Stimulated activated naive CD4-positive, alpha-beta T cell (primary cell): ENCODE measurements at places on chromosomes 5 and 9.

DNA sequence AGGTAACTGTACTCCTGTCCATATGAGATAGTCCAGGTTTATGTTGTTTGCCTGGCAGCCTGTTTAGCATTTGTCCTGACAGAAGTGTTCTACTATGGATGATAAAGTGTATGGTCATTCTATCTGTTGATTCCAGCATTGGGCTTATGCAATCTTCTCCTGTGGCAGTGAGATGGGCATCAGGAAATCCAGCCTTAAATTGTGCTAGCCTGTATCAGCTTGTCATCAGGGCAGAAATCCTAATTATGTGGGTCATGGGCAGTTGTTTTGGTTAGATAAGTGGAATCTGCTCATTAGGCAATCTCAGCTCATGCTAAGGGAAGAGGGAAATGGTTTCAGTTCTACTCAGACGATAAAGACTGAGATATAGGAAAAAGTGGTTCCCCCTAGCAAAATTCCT, 247.4 kb upstream of the CHD1 start:
- no peak for DNase-seq

DNA sequence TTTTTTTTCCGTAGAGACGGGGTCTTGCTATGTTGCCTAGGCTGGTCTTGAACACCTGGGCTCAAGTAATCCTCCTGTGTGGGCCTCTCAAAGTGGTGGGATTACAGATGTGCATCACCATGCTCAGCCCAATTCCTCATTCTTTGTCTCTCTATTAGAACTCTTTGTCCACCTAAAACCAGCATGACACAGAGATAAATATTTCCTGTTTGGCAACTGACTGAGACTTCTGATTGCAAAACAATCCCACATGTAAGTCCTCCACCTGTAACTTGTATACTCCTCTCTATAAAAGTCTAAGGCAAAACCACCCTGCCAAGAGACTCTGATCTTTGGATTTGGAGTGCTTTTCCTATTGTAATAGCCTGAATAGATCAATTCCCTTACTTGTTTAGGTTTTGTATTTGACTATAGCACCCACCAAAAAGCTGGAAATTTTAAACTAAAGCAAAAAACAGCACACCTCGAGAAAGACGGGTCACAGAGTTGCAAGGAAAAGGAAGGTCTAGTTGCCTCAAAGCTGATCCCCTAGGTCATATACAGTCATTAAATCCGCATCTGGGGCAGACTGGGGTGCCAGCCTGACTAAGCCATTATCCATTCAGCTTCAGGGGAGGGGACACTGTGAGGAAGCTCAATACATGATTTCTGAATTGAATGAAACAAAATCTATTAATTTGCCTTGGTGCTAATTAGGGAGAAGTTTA, 13.5 kb upstream of the KIF27 start:
- no peak for DNase-seq

DNA sequence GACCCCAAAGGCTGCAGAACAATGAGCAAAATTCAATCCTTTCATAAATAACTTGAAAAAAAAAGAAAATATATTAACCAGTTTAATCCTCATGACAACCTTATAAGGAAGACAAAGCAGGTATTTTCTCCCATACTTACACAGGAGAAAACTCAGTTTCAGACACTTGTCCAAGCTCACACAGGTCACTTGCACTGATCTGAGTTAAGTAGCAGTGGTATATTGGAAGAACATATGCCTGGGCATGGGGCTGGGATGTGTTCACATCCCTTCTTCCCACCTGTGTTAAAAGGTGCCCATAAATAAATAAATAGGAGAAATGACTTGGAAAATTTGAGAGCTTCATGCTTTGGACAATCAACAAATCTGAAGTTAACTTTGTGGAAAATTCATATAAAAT, 63.5 kb upstream of the SELENOP start:
- no peak for DNase-seq

DNA sequence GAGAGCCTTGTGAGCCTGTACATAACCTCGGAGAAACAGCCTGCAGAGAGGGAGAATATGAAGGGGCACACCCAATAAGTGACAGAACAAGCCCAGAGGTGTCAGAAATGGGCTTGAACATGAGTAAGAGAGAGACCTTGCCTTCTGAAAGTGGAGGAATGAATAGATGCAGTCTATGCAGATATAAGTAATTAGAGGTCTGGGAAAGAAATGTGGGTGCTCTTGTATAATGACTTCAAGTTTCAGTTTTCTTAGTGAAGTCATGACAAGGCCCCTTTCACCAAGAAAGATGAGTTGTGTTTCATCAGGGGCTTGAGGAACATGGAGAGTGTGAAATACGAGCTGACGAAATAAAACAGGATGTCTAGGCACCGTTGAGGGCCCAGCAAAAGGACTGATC, 15.1 kb downstream of the GRAMD2B start:
- no peak for DNase-seq

DNA sequence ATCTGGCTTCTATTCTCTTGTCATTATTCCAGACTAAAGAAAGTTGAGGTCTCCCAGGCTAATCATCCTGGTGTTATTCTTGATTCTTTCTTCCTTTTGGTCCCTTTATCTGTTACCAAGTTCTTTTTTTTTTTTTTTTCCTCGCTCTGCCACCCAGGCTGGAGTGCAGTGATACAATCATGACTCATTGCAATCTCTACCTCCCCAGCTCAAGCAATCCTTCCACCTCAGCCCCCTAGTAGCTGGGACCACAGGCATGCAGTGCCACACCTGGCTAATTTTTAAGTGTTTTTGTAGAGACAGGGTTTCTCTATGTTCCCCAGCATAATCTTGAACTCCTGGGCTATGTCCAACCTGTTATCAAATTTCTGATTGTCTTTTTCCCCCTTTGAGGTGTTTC, 126.6 kb upstream of the DHFR start:
- DNase-seq = no peak

DNA sequence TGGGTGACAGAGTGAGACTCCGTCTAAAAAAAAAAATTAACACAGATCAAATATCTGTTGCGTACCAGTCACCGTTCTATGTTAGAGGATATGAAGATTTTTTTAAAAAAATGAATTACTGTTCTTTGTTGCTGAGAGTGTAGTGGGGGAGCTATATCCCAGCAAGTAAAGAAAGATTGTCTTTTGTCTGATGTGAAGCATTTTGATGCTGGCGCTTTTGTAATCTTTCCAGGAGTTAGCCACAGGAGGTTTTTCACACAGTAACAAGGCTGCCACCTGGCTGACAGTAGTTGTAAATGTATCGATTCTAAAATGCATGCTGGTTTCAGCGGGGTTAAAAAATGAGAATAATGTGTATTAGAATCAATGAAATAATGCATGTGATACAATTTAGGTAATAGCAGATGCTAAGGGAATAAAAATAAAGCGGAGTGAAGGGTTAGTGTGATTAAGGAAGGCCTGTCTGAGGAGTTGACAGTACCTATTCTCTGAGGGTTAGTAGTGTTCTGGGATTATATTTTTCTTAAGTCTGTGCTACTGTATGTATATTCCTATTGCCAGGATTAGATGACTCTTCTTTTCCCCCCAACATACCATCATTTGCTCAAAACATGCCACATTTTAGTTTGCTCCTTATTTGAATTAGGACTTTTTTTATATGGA, 3.4 kb downstream of the LMNB1 start:
- peak; percentile 49 for DNase-seq

GRCh38 chr5:130400091-130400490, 495.8 kb downstream of the CHSY3 start:
- no peak for DNase-seq

- DNase-seq = no peak
Observed at GRCh38 chr9:84925225-84925872, 255.8 kb downstream of the NTRK2 start.

DNA sequence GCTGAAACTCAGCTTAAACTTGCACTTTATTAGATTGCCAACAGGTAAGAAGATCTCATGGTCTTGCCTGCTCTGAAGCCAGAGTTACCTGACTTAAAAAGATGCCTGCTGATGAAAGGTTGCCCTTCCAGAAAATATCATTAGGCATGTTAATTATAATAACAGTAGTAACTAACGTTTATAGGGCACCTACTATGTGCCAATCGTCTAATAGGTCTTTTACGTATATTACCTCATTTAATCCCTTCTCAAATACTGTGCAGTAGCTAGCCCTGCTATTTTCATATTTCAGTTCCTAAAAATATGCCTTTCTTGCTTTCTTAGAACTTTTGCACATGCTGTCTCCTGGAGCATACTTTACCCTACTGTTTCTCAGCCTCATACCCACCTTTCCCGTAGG, 40.1 kb downstream of the TGFBR1 start:
- no peak for DNase-seq

- no peak for DNase-seq
Observed at GRCh38 chr5:135386886-135387628, 12.0 kb downstream of the MACROH2A1 start.

DNA sequence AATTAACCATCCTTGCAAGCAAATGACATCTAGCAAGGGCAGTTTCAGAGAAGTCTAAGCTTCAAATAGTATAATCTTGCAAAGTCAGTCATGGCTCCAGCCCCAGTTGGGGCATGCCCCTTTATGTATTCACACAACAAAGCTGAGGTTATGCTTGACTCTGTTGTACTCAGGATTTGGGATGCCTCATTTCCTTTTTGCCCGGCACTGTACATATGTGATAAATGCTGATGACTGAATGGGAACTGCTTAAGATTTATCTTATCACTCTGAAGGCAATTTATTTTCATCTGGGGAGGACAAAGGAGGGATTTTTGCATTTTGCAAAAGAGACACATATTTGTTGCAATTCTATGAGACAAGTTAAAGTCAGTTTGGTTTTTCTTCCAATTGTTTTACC, 219.2 kb downstream of the TRPM3 start:
- DNase-seq = no peak

GRCh38 chr5:132427281-132428146, 58.0 kb downstream of the SLC22A5 start:
- DNase-seq = peak; percentile 36

GRCh38 chr9:99878651-99879050, 27.8 kb upstream of the STX17 start:
- DNase-seq = no peak

GRCh38 chr9:17361378-17361777, 217.5 kb upstream of the SH3GL2 start:
- no peak for DNase-seq

DNA sequence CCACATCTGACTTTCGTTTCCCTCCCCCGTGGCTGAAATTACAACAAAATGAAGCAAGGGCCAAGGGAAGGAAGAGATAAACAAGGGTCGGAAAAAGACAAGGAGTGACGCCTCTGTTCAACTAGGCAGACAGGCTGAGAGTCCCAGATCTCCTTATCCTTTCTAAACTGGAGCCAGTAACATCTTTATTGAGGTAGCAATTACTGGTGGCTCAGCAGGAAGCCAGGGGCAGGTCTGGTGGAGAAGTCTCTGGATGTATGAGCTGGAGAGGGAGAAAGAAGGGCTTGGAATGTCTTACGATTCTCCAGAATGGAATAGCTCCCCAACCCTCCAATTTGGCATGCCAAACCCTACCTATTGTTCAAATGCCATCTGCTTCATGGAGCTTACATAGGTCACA, 190.8 kb upstream of the BRINP1 start:
- no peak for DNase-seq

DNA sequence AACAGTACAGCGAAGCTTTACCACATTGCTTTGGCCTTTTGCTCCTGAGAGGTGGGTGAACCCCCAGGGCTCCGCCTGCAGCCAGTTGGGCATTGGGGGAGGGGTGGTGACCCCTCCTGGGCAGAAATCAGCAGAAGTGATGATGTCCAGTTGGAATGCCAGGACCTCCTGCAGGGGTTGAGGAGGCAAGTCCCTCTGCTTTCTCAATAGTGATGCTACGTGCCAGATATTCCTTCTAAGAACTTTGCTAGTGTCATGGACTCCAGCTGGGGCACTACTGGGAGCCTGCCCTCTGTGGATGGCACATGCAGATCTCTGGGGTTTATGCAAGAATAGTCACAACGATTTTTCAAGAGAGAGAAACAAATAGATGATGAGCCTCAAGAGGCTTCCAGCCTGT, 95.6 kb downstream of the NDFIP1 start:
- no peak for DNase-seq

DNA sequence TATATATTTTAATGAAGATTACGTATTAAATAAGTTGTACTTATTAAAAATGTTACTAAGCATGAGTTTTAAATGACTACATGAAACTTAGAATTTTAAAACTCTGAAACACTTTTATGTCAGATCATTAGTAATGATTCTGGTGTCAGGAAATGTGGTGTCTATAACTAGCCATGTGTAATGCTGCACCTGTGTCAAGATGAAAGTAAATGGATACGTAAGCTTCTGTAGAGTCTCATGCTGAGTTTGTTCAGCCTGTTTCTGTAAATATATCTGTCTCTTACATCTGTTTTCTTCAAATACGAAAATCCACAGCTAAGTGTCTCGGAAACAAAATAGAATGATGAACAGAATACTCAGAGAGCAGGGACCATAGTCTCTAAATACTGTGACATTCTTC, 278.0 kb upstream of the SMC2 start:
- no peak for DNase-seq

DNA sequence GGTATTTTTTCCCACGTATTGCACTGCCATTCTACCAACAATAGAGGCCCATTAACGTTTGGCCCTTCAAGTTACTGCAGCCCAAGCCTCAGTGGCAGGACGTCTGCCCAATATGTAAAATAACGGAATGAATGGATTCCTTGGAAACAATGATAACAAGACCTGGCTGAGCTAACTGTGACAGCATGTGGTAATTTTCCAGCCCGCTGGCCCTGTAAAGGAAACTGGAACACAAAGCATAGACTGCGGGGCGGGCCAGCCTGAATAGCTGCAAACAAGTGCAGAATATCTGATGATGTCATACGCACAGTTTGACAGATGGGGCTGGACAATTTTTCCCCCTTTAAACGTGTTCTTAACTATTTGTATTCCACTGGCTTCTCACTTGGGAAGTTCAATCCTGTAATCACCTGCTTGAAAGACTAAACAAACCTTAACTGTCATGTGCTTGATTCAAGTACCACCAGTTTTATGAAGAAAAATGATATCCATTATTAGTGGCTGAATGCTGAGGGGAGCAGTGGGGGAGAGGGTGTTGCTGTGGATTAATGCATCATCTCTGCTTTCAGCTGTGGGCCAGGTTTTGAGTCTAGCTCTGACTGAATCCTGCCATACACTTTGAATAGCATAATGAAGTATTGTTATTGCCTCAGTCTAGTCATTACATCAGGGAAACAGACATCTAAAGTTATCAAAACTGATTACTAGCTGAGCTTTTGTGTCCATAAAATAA, 323.9 kb downstream of the TMEM161B start:
- DNase-seq = no peak

DNA sequence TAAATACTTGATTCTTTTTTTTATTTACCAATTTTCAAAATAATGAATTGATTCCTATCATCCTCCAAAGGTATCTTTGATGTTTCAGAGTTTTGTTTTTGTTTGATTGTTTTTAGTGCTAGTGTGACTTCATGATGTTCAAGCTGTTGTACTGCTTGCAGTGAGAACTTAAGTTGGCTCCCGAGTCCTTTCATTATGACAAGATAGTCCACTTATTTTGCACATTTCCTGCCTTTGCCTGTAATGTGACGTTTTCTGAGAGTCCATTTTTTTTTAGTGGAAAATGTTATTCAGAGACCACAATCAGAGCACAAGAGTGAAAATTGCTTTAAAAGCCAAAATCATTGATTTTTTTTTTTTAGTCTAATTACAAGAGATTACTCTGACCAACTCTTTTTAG, 60.1 kb upstream of the FCHO2 start:
- DNase-seq = no peak
